Aorta (tissue), 5 donors: ENCODE measurements at places on chromosomes 1 and 21. TPM values are rescaled to one million over a fixed set of nuclear protein-coding genes. Genes with fewer than 3 reads are reported as not detected.

DNA sequence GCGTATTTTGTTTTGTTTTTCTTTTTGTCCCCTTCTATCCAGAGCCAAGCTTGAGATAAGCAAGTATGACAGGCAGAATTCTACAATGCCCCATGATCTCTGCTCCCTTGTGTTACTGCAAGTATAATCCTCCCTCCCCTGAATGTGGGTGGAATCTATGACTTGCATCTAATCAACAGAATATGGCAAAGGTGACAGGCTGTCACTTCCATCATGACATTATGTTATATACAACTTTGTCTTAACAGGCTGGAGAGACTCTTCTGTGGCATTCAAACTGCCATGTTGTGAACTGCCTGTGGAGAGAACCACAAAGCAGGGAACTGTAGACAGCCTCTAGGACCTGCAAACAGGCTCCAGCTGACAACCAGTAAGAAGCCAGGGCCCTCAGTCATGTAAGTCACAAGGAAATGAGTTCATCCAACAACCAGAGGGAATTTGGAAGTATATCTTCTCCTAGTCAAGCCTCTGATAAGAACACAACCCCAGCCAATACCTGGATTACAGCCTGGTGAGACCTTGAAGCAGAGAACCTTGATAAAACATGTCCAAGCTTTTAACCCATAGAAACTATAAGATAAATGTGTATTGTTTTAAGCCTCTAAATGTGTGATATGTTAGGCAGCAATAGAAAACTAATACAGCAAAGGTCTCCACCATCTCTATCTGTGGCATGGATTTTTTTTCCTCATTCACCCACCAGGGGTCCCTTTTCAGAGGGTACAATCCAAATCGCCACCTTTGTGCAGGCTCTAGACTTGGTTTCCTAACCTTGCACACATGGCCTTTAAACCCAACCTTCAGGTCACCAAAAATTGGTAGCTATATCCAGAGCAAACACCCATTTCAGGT, 5.7 kb upstream of the C1orf162 start:
- no peak overlapping the region for H3K27ac ChIP-seq
- peaks cover 5% of the 10 kb centered on the region for H3K36me3 ChIP-seq
- no peaks in the 10 kb centered on the region for H3K27me3 ChIP-seq
- no peaks in the 10 kb centered on the region for H3K4me1 ChIP-seq
- DNase-seq, result no peak
- no peak overlapping the region for H3K4me3 ChIP-seq

DNA sequence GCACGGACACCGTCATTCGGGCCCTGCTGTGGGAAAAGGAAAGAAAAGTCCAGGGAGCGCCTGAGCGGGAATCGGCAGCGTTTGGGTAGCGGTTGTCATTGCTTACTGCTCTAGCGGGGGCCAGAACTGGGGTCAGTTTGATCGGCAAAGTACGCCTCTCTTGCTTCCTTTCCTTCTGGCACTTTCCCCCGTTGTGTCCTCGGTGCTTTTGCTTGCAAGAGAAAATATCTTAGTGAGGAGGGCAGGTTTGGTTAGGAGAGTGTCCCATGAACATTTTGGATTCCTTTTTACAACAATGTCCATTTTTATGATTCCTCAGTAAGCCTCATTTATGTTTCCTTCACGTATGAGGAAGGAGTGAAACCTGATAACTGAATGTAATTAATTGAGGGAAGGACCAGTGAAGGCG, 670 bp downstream of the ST3GAL3 start:
- no peaks in the 10 kb centered on the region for H3K27me3 ChIP-seq
- H3K4me3 ChIP-seq, result peak overlapping the region; percentile 53
- H3K36me3 ChIP-seq, result peaks cover 4% of the 10 kb centered on the region
- H3K4me1 ChIP-seq, result no peaks in the 10 kb centered on the region

GRCh38 chr1:3036447-3037280, 15.4 kb downstream of the ACTRT2 start:
- H3K4me1 ChIP-seq, result no peaks in the 10 kb centered on the region
- H3K27ac ChIP-seq, result no peak overlapping the region
- no peaks in the 10 kb centered on the region for H3K27me3 ChIP-seq
- no peaks in the 10 kb centered on the region for H3K36me3 ChIP-seq

- H3K27me3 ChIP-seq, result no peaks in the 10 kb centered on the region
- H3K36me3 ChIP-seq, result no peaks in the 10 kb centered on the region
- no peak for DNase-seq
- no peaks in the 10 kb centered on the region for H3K4me1 ChIP-seq
- no peak overlapping the region for H3K4me3 ChIP-seq
These were observed 8.3 kb downstream of the CITED4 start for GRCh38 chr1:40853885-40854170.

- H3K36me3 ChIP-seq, result no peaks in the 10 kb centered on the region
- H3K27me3 ChIP-seq, result peaks cover 2% of the 10 kb centered on the region
- no peak overlapping the region for H3K4me3 ChIP-seq
- no peak for DNase-seq
- H3K27ac ChIP-seq, result no peak overlapping the region
These were observed 493.4 kb downstream of the MATN1 start for GRCh38 chr1:30229960-30230359.

TNFRSF9 gene
- total RNA-seq, result 0.42 TPM

NOL9 gene
- total RNA-seq, result 25.9 TPM
